ENCODE measurements at places on chromosomes 1 and 21.

- no peak for DNase-seq
Observed at GRCh38 chr1:96683931-96684330, 37.7 kb upstream of the PTBP2 start.

DNA sequence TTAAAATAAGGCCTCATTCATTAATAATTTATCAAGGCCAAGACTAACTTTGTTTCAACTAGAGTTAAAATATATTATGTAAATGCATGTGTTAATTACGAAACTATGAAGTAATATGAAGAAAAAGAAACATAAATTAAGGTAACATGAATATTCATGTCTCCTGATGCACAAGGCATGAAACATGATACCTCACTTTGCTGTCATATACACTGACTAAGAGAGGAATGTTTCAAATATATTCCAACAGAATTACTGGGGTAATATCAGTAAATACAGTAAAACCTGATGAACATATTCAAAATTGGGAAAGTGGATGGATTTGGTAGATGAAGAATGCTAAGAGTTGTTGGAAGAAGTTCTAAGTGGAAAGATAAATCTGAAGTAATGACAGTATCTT is 274.6 kb downstream of the LRRC7 start:
- no peak for DNase-seq

GRCh38 chr1:173502104-173502503 is 25.0 kb downstream of the PRDX6 start:
- no peak for DNase-seq

GRCh38 chr1:172279939-172280636 is 140.4 kb upstream of the C1orf105 start:
- DNase-seq: no peak

DNA sequence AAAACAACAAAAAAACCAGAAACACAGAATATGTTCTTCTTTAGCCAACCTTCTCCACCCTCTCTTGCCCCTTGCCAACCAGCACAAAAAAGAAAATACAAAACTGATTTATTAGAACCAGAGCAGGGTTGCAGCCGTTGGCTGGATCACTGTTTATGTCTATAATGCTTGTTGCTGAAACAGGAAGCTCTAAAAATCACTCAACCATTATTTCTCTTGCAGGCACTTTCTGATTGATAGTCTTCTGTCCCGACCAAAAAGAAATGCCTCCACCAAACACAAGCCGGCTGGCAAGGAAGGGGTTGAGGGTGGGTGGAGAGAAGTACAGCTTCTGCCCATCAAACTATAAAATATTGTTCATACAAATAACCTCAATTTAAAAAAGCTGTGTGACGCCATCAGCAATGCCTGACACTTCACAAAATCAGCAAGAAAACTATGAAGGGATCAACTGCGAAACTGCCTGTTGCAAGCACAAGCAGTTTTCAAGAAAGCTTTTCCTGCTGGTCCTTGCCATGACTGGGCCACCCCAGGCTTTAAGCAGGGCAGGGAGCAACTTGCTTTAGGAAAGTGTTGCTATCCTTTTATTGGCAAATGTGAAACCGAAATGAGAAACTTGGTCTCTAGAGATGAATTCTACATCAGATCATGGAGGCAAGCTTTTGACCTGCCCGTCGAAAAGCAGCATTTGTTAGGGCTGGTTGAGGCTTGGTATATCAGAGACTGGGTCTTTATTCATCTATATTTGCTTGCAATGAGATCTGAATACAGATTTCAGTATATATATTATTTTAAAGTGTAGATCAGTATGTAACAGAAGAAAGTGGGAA is 174.2 kb downstream of the RUNX1 start:
- no peak for DNase-seq

DNA sequence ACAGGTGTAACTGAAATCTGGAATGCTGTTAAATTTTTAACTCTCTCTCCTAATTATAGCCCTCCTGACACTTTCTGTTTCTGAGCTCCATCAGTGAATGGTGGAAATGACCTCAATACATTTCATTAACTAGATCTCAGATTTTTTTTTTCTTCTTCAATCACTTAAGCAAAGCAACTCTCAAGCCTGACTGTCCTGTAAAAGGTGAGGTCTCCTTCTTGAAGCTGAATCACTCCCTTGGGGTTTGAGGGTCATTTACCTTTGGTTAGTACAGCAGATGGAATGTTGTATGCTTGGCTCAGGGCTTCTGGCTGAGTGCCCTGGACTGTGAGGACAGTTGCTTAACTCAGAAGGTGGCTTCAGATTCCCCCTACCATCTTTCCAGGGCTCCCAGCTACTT is 518.7 kb downstream of the PTPRC start:
- DNase-seq: no peak

- no peak for DNase-seq
Observed at GRCh38 chr1:26772687-26773086, 15.1 kb upstream of the PIGV start.

GRCh38 chr1:114314576-114314975 is 160.9 kb upstream of the SYT6 start:
- no peak for DNase-seq

DNA sequence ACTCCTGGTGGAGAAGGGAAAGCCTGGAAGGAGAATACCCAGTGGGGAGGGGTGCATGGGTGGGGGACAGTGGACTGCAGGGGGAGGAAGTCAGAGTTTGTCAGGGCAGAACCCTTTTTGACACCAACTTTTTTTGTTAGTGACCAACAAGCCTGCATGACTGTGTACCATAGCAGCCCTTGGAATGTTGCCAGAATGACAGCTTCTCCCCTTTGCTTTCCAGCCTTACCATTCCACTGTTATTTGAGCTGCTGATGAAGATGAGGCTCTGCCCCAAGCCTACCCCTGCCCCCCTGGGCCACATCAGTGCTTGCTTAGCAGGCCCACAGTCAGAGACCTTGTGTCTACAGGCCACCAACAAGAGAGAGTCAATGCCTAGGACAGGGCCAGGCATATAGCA is 341.2 kb downstream of the HHAT start:
- no peak for DNase-seq

GRCh38 chr21:39812983-39813382 is 54.3 kb upstream of the PCP4 start:
- no peak for DNase-seq

DNA sequence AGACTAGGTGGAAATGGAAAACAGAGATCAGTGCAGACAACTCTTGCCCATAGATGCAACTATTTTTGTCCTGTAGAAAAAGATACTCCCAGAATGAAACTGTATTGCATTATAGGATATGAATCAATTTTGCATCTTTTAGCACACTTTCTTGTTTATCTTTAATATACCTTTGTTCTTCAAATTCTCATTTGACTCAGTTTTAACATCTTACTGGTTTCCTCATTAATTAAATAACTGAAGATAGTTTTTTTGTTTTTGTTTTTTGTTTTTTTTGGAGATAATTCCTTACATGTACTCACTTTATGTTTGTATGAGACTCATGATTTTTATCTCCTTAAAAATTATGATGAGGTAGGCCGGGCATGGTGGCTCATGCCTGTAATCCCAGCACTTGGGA is 10.9 kb upstream of the CAMTA1 start:
- no peak for DNase-seq

GRCh38 chr1:218347723-218348627 is 2.8 kb downstream of the TGFB2 start:
- no peak for DNase-seq

DNA sequence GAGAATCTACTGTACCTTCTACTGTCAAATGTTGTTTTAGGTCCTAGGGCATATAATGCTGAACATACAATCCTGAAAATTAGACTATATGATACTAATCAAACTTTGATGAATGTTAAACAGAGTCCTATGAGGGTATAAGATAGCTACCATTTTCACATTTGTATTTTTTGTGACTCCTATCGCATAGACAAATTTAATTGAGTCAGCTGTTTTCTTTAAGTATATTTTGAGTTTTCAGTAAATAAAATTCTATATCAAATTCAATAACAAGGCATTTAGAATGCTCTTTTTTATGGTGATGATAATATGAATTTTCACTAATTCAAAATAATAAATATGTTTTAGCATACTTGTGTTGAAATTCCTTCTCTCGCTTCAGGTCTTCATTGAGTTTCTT is 10.0 kb downstream of the LRRC39 start:
- no peak for DNase-seq

DNA sequence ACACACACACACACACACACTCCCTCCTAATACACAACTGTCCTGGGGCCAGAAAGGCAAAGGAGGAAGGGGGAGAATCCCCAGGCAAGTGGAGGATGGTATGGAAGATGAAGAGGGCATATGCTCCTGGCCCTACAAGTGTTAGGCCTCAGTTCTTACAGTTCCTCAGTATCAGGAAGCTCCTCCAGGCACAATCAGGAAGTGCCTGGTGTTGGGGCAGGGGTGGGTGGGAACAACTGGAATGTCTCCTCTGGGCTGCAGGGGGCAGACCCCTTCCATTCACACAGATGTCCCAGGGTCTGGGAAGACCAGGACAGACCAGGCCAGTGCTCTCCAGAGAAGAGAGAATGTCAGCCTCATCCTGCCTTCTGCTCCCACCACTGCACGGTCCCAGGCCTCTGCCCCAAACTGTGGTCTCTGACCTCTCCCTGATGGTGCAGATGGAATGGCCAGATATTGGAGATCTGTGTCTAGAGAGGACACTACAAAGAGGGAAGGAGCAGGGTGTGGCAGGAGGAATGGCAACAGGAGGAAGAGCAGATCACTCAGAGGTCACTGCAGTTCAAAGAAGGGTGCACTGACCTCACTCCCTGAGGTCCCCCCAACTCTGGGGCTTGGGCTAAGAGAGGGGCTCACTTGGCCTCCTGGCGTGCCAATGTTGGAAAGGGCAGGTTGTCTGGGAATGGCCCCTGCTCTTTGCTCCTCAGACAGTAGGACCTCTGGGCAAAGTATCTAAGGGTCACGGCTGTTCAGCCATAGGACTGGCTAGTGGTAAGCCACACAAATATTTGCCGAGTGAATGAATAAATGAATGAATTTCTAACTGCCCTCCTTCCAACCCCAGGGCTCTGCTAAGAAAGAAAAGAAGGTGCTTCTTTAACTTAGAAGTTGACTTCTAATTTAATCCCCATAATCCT is 2.5 kb upstream of the DENND2D start:
- no peak for DNase-seq

DNA sequence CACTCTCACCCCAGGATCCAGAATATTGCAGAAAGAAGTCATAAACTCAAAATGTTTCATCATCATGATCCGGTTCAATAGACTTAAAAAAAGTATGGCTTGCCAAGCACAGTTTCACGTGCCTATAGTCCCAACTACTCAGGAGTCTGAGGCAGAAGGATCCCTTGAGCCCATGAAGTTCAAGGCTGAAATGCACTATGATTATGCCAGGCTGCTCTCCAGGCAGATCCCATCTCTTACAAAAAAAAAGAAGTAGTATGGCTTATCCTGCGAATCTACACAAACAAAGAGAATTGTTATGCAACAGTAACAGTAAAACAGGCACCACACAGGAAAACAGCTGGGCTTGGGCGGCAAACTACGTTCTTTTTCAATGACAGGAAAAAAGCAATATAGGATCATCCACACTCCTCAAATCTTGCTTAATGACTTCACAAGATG is 76.2 kb downstream of the EIF4G3 start:
- DNase-seq: no peak

DNA sequence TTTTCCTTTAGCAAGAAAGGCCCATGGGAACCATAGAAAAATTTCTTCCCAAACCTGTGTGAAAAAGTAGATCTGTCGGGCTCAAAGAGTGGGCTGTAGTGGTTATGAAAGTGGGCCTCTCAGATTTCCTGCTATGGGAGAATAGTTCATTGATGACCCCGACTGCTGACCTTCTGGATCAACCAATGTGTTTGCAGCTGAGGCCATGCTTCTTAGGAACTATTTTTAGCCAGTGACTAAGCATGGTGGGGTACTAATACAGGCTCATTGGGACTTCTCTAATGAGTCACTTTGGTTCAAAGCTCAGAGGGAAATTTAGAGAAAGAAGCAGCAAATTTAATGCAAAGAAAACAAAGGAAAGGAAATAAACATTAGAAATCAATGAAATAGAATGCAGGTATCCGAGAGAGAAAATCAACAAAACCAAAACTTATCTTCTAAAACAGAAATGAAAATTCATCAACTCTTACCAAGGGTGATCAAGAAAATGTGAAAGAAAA is 12.6 kb upstream of the PSMA5 start:
- no peak for DNase-seq

- no peak for DNase-seq
Observed at GRCh38 chr21:45888386-45889009, 93.1 kb upstream of the COL6A1 start.

DNA sequence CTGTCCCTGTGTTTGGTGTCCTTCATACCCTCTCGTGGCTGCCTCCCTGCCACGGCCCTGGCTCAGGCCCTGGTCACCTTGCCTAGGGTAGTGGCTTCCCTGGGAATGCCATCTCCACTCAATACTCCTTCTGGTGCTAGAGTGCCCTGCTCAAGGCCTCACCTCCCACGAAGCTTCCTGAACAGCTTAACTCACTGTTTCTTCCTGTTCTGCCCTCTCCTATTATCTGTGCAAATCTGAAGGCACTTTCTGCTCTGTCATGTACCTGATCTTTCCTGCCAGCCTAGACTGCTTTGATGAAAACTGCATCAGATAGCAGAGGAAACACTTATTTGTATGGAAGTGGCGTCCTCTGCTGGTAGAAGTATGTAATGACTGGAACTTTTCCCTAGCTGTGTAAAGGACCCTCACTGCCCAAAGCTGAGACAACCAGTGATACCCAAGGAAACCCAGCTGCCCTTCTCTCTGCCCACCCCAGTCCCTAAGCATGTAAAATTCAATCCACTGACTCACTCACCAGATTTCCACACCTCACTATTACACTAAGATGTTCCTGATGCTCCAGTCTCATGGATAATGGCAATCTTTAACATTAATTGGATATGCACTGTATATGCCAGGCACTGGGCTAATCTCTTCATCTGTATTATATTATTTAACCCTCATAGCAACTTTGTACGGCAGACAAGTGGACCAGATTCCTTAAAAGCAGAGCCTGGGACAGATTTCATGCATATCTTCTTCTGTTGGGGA is 36.2 kb upstream of the BTG2 start:
- DNase-seq: no peak

- no peak for DNase-seq
Observed at GRCh38 chr1:119703666-119704450, 7.9 kb upstream of the PHGDH start.

All from WTC11 (cell line).